ENCODE measurements at places on chromosomes 3 and 15.

- DNase-seq = no peak
Measured at GRCh38 chr15:67409175-67409574, 111.8 kb upstream of the C15orf61 start.

GRCh38 chr3:11514191-11514821 lies 129.4 kb downstream of the VGLL4 start:
- no peak for DNase-seq

DNA sequence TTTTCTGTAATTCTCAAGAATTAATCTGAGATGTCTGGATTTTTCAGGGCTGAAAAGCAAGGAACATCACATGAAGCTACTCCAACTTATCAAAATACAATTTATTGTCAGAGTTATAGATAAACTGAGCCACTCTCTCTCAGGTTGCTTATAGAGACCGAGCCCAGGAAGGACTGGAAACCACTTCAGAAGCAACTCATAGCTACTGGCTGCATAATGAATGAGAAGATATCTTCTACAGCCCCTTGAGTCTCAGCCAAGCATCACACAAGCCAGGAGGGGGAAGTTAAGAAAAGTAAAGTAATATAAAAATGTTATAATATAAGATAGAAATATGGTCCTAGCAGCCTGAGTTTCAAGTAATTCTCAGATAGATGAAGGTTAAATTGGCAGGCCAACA lies 186.0 kb downstream of the TNIK start:
- DNase-seq = no peak

GRCh38 chr3:167882057-167882667 lies 146.6 kb downstream of the SERPINI1 start:
- DNase-seq = no peak

- no peak for DNase-seq
Measured at GRCh38 chr3:175111036-175111435, 251.9 kb downstream of the NAALADL2 start.

DNA sequence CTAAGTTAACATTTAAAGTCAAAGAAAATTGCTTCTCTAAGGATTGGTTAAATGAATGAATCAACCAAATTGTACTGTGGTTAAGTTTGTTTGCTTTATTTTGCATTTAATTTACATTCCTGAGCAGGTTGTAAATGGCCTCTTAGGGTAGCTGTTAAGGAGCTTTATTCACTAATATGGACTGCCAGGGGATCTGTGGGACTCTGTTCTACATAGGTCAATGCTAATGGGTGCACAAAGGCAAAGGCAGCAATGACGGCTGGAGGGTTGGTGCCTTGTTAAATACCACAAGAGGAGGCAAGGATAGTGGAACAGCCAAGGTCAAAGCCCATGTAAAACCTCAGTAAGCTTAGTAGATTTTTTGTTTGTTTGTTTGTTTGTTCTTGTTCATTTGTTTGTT lies 89.3 kb upstream of the P2RY1 start:
- no peak for DNase-seq

DNA sequence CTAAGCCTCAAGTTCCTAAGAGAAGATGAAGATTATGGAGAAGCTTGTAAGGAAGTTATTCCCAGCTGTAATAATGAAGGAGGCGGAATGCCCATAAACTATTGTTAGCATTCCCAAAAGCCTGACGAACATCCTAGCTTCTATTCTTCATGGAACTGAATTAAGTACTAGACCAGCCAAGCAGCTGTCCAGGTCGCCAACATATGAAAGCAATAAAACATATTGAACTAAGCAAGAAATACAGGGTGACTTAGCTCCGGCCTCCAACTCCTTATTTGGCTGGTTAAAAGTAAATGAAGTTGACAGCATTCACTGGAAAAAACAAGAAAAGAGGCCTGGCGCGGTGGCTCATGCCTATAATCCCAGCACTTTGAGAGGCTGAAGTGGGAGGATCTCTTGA lies 174.0 kb upstream of the TPM1 start:
- no peak for DNase-seq

- DNase-seq = no peak
Measured at GRCh38 chr3:190432216-190432615, 17.5 kb downstream of the TMEM207 start.

- no peak for DNase-seq
Measured at GRCh38 chr3:104635872-104636580, 730.7 kb upstream of the ALCAM start.

GRCh38 chr3:164375995-164376394 lies 702.3 kb downstream of the SI start:
- no peak for DNase-seq

- no peak for DNase-seq
Measured at GRCh38 chr3:23254835-23255234, 51.7 kb downstream of the UBE2E2 start.

DNA sequence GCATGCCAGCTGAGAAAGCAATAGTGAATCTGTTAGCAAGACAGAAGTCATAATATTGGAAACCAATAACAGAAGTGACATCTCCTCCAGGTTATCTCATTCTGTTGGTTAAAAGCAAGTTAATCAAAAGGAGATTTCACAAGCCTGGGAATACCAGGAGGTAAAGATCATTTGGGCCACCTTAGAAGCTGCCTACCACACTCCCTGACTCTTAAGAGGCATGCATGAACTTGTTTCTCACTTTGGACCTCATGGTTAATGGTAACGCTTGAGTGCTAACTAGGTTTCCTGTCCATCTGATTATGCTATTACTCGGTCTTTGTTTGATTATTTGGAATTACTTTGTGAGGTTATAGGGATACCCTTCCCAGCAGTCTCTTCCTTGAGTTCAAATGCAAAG lies 650.8 kb upstream of the SGO1 start:
- DNase-seq = no peak

DNA sequence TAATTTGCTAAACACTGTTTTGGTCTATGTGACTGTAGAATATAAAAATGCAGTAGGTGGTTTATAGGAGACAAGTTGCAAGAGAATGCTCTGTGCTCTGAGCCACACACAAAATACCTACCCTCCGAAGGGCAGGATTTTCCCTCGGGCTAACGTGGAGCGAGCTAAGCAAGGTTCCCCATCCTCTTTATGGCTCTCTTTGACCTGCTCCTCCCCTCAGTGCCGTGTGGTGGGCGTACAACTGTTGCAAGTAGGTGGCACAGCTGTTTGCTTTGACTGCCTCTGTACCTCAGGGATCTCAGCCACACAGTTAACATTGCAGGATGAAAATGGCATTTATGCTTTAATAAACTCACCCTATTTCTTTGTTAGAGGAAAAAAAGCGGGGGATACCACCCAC lies 339.1 kb downstream of the SATB1 start:
- DNase-seq = no peak

Measured in stimulated activated CD4-positive, alpha-beta T cell treated with anti-CD3 and anti-CD28 coated beads, Interleukin-1b, Interleukin-23, amount 100 ng/mL, for 1 hour (primary cell).